ENCODE measurements at places on chromosomes 1 and 21. TPM values are rescaled to one million over a fixed set of nuclear protein-coding genes. Genes with fewer than 3 reads are reported as not detected.
A peak's percentile ranks its signal among the peaks of the same experiment; 100 is the strongest.

- DNase-seq = no peak
Observed at GRCh38 chr1:217856342-217857034, 225.3 kb downstream of the SPATA17 start.

- no peak for DNase-seq
Observed at GRCh38 chr1:154347961-154348360, 22.6 kb downstream of the ATP8B2 start.

GRCh38 chr1:191963286-191963685 lies 195.0 kb upstream of the RGS18 start:
- DNase-seq = no peak

GRCh38 chr21:32102426-32102825 lies 176.4 kb downstream of the MIS18A start:
- DNase-seq = no peak

GRCh38 chr21:42659416-42660117 lies 6.1 kb downstream of the PDE9A start:
- no peak for DNase-seq

GRCh38 chr1:244050835-244051444 lies at the start of gene ZBTB18:
Gene ZBTB18, plus strand, starts transcription at chr1:244051283. Its CDS starts 149 bp downstream, at chr1:244051432.
- peak; percentile 31 for DNase-seq

GRCh38 chr1:200364831-200365230 lies 45.0 kb downstream of the ZNF281 start:
- no peak for DNase-seq

- no peak for DNase-seq
Observed at GRCh38 chr21:36803816-36804439, 105.0 kb downstream of the SIM2 start.

Gene CHIA
- not detected for total RNA-seq

Gene TENT5C
- total RNA-seq = 150 TPM

Gene MYCL
- not detected for total RNA-seq

Gene LAD1
- total RNA-seq = not detected

Gene SPRR2G
- total RNA-seq = not detected

Gene LCE1D
- total RNA-seq = not detected

Gene EPHA2
- not detected for total RNA-seq

Gene HTR6
- 1.1 TPM for total RNA-seq

Gene SYTL1
- 113 TPM for total RNA-seq

Gene DENND2D
- total RNA-seq = 50.5 TPM

Gene ADSS2
- total RNA-seq = 34.7 TPM

Measured in CD8-positive, alpha-beta T cell (primary cell).